ENCODE measurements at places on chromosomes 4 and X.

GRCh38 chrX:114332766-114333165, 251.1 kb upstream of the HTR2C start:
- peak; percentile 42 for DNase-seq

- no peak for DNase-seq
Measured at GRCh38 chr4:77595364-77595973, 10.2 kb upstream of the CXCL13 start.

- no peak for DNase-seq
Measured at GRCh38 chr4:1559896-1560650, 124.0 kb downstream of the FAM53A start.

DNA sequence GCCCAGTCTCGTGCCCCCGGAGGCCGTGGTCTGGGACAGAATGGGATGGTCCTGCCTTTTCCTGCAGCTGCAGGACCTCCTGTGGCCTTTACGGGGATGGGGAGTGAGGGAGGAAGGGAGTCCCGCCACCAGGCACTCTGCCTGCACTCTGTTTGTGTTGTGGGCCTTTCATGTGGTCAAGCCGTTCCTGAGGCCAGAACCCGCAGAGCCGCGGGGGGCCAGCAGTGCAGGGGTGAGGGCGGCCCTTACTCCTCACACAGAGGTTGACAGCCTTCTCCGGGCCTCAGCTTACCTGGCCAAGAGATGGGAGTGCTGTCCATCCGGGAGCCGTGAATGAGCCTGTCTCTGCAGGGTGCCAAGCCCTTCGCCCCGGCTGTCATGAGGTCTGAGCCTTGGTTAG, 230.7 kb downstream of the AFAP1 start:
- no peak for DNase-seq

DNA sequence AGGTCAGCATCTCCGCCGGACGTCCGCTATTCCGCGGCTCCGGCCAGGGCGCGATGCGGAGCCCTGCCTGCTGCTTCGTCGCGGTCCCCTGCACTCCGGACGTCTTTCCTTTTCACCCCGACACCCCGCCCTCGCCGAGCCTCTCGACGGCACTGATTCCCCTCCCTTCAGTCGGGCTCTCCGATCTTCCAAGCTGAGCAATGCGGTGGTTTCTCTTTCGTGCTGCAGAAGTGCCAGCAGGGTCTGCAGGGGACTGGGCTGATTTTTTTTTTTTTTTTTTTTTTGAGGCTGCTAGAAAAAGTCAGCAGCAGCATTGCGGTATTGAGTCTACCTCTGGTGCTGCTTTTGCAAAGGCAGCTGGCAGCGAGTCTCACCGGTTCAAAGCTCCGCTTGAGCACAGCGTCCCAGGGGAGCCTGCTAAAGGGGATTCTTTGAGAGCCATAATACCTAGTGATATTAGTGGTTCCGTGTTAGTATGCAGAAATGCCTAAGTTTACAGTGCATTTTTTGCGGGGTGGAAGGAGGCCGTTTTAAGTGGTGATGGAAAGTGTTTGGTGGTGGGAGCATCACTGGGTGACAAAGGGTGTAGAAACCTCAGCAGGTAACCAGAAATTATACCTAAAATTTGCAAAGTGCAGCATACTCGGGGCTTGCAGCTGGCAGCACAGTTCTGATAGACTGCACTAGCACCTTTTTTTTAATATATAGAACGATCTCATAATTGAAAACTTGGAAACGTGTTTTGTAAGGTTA, 969 bp downstream of the STIM2 start:
- peak; percentile 78 for DNase-seq

- no peak for DNase-seq
Measured at GRCh38 chrX:121260596-121261240, 213.3 kb downstream of the GLUD2 start.

DNA sequence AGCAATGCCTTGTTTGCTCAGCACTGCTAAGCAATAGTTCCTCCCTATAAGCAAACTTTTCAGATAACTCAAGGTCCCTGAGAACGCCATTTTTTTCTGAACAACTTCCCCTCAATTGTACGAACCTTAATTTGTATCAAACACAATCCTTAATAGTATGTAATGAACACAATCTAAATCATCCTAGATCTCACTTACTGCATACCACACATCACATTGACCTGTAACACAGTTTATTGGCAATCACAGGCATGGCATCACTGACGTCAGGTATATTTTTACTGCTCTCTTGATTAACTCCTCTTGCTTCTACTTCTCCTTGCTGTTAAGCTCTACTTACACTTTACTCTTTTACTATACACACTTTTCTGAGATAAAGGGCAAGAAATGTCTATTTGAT, 67.0 kb downstream of the TAPT1 start:
- no peak for DNase-seq

GRCh38 chrX:24332878-24333277, 19.0 kb upstream of the SUPT20HL2 start:
- no peak for DNase-seq

DNA sequence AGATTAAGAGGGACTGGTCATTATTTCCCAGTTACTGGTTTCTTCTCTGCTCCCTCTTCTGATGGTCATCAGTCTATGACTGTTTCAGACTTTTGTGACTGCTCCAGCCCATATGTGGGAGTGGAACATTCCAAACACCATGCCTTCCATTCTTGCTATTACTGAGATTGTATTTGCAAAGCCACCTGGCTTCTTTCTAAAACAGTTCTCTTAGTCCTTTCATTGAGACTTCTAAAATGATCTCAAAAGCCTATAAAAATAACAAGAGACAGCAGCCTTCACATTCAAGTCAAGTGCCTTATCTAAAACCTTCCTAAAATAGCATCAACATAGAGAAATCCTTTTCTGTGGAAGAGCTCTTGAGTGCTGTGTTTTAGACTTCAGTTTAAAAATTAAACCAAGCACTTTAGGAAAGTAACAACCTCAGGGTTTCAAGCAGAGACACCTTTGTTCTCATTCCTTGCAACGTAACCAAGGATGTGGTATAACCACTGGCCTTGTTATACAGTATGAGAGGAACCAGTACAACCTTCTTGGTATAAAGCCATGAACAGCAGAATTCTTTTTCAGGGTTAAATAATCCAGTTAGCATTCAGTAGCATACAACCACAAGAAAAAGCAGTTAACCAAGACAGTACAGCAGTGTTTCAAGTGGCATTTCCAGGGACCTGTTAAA, 97.1 kb downstream of the NFKB1 start:
- no peak for DNase-seq

DNA sequence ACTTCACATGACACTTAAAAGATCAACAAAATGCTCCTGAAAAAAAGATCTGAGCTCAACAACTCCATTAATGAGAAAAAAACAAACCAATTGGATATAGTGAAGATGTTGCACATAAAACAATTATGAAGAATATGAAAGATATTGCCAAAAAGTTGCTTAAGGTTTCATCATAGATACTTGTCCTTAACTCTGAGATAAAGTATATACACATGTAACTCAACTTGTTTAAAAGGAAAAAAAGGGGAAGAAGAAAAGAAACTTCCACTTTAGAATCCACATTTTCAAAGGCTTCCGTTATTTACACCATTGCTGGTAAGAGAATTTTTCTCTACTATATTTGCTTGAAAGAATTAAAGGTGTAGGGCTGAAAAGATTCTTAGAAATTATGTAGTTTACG, 2.7 kb downstream of the AFAP1 start:
- DNase-seq, result peak; percentile 57

DNA sequence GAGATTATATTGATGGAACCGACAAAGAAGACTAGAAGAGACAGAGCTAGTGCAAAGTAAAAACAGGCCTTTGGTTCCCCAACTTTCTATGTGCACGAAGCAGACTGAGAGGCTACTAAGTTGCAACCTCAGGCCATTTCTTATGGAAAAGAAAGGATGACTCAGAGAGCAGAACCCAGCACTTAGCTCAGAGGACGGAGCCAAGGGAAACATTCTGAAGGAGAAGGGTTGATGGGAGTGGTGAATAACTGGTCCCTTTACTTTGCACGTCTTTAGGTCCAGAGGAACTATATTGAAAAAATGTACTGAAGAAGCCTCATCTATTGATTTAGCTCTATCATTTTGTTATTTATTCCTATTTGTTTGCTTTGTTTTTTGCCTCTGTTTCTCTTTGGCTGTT, 182.1 kb downstream of the CPE start:
- no peak for DNase-seq

DNA sequence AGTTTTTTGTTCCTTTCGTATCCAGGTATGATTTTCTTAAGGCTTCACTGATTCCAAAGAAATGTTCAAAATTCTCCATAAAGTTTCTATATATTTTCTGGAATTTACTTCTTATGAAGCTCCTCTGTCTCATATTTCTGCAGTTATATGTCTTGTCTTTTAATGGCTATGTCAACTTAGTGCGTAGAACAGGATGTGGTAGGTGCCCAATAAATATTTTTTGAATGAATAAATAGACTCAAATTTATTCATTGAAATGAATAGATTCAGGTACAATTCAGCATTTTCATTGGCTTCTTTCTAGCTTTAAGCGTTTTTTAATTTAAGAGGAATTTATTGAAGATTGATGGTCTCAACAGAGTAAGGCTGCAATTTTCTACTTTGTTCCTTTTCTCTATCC, 231.9 kb upstream of the BOD1L1 start:
- DNase-seq, result no peak

GRCh38 chr4:10098780-10099160, 17.8 kb downstream of the WDR1 start:
- DNase-seq, result peak; percentile 35

GRCh38 chr4:135770505-135770904, 1568.9 kb upstream of the PABPC4L start:
- DNase-seq, result no peak

DNA sequence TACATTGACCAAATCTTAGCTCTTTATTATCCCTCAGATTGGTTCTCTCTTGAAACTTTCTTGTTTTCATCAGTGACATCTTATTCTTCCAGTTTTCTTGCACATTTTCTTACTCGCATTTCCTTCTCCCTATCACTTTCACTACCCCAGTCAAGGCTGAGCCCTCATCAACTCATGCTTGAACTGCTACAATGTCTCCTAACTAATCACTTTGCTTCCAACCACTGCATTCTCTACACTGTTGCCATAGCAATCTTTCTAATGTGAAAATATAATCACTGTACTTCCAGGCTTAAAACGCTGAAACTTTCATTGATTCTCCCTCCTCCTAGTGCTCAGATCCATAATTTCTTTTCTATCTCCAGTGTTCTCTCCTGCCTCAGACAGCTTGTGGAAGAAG, 22.2 kb upstream of the LPAR4 start:
- DNase-seq, result no peak

DNA sequence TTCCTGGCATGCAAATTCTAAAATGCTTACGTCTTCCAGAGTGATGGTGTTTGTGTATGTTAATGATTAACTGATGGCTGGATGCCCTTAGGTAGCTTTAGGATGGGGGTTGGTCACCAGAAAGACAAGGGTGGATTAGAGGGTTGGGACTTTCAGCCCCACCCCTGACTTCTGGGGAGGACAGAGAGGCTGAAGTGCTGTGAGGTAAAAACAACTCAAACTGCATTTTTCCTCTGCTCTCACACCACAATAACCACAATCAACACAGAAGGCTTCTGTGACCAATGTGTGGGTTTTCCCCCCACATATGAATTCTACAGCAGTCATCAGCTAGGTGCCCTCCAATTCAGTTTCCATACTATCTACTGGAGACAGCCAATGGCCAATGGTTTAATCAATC, 18.7 kb upstream of the DDIT4L start:
- DNase-seq, result no peak

DNA sequence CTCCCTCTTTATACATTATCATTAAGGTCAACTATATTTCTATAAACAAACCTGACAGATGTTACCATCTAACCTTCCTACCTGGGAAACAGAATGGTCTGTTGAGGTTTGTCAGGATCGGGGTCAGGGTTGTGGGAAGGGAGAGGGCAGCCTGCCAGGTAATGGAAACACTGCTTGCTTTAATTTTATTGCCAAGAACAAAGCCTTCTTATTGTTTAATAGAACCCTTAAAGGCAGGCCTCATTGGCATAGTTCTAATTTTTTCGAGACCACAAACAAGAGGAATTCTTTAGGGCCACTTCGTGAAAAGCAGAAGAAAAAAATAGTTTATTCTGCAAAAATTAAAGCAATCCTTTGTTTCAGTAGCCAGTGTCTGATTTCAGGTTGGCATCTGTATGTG, 113.2 kb downstream of the MID1 start:
- DNase-seq, result no peak

GRCh38 chr4:17773135-17773698, 8.2 kb downstream of the FAM184B start:
- peak; percentile 19 for DNase-seq

DNA sequence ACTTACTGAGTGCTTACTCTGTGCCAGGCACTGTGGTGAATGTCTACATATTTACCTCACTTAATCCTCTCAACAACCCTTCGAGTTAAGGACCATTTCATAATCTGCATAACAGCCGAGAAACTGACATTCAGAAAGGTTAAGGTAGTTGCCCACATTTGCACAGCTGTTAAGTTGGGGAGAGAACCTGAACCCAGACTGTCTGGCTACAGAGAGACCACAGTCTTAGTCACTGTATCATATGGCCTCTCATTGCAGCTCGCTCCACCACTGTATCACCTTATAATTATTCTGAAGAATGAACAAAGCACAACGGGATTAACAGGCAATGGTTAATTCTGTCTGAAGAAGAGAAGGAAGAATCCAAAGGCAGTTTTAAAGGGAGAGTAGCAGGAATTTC, 98.5 kb downstream of the ADGRA3 start:
- no peak for DNase-seq

- DNase-seq, result no peak
Measured at GRCh38 chr4:94412019-94412657, 39.6 kb upstream of the PDLIM5 start.

DNA sequence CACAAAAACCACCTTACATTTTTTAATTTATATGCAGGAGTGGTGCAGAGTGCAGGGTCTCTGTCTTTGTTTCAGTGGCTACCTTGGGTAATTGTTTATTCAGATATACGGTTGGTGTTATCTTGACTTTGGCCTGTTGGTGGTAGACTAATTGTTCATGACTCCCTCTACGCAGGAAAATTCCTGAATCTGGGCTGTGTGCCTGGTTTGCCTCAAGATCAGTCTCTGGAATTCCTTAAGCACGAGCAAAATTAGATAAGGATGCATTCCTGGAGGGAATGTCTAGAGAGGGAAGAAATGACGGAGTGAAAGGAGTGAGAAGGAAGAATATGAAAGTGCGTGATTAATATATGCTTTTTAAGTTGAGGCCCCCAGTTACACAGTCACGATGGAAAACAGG, 576.9 kb upstream of the PCDH10 start:
- DNase-seq, result no peak

- DNase-seq, result peak; percentile 37
Measured at GRCh38 chrX:150575419-150575814, 7.0 kb downstream of the MTM1 start.

DNA sequence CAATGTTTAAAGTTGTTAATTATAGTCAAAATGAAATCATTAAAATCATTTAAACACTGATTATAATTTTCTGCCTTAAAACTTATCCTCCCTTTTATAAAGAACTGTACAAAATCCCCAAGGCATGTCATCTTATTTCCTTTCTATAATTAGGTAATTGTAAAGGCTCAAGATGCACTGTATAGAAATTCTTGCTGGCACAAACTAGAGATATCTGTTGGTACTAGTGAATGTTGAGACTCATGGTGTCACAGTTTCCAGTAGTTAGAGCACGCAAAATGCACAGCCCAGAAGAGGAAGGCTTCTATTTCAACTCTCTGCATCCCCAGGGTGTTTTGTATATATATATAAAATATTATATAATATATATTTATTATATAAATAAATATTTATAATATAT, 22.7 kb upstream of the PLA2G12A start:
- no peak for DNase-seq
